H1 (cell line): ENCODE measurements at places on chromosomes 16 and 17.

DNA sequence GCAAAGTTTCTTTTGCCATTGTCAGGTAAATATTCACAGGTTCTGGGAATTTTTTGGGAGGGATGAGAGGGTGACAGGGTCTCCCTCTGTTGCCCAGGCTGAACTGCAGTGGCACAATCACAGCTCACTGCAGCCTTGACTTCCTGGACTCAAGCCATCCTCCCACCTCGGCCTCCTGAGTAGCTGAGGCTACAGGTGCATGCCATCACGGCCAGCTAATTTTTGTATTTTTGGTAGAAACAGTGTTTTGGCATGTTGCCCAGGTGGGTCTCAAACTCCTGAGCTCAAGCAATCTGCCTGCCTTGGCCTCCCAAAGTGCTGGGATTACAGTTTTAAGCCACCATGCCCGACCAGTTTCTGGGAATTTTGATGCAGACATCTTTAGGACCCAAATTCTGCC lies 53.0 kb downstream of the IQCK start:
- no peak for DNase-seq

- DNase-seq: no peak
Measured at GRCh38 chr17:4206962-4207361, 56.8 kb downstream of the ANKFY1 start.

GRCh38 chr17:50288306-50288705 lies 14.0 kb downstream of the TMEM92 start:
- no peak for DNase-seq

GRCh38 chr17:67759355-67760171 lies 41.8 kb downstream of the NOL11 start:
- DNase-seq: no peak

GRCh38 chr16:85316321-85316919 lies 204.1 kb upstream of the CIBAR2 start:
- DNase-seq: peak; percentile 86

DNA sequence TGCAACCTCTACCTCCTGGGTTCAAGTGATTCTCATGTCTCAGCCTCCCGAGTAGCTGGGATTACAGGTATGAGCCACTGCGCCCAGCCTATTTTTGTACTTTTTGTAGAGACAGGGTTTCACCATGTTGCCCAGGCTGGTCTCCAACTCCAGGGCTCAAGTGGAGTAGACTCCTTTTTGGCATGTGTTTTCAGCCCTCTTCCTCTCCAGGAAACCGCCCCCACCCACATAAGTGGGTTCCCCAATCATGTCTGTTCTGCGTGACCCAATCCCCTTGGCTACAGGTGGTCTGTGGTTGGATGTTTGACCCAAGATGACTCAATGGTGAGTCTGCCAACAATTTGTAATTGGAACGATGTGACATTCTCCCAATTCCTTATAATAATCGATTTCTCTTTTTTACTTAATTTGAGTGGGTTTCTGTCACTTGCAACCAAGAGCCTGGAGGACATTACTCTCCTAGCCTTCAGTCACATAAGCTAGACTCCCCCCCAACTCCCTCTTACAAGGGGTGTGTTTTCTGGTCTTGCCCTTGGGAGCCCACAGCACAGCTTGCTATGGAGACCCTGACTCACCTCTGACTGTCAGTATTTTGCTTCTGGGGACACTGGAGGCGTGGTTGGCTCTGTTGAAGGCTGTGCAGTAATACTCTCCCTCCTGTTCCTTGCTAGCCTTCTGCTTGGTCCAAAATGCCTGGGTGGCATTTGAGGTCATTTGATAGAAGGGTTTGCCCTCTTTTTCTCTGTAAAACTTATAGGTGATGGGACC lies 34.9 kb downstream of the PECAM1 start:
- no peak for DNase-seq

DNA sequence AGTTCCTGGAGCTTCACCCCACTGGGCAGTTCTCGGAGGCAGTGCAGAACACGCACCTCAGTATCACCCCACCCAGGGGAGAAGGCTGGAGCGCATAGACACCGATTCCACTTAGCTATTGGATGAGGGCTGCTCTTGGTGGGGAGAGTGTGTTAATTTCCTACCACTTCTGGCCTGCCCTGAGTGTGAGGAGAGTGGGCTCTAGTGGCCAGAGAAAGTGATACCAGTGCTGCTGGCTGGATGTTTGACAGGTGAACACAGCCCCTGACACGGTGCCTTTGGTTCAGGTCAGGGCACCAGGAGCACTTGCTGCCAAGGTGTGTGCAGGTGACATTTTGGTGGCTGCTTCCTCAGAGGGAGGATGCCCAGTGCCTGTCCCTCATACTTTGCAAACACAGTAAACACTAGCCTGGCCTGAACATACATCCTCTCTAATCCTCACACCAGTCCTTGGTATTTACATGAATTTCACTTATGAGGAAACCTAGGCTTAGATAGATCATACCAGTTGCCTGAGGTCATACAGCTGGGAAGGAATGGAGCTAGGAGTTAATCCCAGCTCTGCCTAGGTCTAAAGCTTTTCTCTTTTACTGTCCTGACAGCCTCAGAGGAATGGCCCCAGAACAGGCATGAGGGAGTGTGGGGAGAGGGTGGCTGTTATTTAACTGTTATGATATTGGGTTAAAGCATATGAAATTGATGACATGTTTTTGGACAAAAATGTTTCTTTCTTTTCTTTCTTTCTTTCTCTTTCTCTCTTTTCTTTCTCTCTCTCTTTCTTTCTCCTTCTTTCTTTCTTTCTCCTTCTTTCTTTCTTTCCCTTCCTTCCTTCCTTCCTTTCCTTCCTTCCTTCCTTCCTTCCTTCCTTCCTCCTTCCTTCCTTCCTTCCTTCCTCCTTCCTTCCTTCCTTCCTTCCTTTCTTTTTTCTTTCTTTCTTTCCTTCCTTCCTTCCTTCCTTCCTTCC lies 21.0 kb upstream of the ITGAX start:
- no peak for DNase-seq

DNA sequence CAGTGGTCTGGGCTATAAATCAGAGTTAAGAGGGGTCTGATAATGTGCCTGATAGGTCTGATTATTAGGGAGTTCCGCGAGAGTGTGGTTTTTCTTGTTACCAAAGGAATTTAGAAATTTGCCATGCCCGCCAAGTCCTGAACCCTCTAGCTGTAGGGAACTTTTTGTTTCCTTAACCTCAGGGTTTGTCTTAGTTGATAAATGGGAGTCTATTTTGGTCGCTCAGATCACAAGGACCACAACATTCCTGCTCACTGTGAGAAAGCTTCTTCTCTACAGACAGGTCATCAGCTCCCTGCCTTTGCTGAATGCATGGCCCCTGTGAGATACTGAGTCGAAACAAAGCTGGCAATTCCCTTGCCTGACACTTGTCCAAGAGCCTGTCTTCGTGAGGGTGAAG lies 497.8 kb downstream of the HS3ST4 start:
- DNase-seq: no peak

DNA sequence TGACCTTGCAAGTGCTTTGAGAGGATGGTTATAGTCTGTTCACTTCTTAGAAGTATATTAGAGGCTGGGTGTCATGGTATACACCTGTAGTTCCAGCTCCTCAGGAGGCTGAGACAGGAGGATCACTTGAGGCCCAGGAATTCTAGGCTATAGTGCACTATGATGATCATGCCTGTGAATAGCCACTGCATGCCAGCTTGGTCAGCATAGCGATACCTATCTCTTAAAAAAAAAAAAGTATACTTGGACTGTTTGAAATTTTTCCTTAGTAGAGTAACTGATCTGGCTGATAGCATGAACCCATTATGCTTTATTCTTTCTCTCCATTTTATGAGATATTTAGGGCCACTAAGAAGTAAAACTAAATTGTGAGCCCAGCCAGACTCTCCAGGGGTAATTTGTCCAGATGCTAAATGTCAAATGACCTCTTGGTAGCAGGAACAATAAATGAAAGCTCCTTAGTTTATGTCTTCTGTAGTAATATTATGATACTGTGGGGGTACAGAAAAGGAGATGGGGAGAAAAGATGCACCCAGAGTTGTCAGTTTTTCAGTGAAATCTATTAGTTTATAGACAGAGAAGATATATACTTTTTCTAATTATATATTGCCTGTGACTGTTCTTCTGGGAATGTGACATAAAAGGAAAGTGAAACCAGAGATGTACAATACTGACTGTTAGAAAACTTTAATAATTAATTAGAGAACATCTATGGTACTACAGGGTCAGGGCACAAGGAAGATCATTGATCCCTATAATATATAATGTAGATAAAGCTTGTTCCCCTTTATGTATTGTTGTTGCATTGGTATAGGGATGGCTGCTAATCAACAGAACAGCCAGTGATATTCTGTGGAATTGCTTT lies 335.3 kb upstream of the TBX2 start:
- DNase-seq: no peak

- DNase-seq: no peak
Measured at GRCh38 chr17:27326051-27326450, 32.1 kb downstream of the WSB1 start.

DNA sequence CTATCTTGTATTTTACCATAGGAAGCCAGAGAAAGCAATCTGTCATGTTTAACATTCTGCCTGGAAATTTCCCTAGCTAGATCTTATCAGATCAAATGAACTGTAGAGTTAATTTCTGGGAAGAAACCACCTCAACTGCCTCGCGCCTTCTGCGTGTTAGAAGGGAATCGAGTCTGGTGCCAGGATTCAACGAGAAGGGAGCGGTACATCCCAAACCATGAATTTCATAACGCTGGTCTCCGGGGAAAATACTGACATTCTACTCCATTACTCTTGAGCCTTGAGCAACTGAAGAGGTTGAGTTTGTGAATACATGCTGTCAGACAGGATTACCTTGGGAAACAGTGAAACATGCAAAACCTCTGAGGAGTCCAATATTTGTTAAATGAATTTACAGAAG lies 35.2 kb downstream of the MPHOSPH6 start:
- DNase-seq: no peak

- peak; percentile 52 for DNase-seq
Measured at GRCh38 chr17:31391496-31391949, at the start of gene RAB11FIP4. TSS of gene RAB11FIP4 (plus strand) at chr17:31391675. CDS start at chr17:31391853, 178 bp downstream.

DNA sequence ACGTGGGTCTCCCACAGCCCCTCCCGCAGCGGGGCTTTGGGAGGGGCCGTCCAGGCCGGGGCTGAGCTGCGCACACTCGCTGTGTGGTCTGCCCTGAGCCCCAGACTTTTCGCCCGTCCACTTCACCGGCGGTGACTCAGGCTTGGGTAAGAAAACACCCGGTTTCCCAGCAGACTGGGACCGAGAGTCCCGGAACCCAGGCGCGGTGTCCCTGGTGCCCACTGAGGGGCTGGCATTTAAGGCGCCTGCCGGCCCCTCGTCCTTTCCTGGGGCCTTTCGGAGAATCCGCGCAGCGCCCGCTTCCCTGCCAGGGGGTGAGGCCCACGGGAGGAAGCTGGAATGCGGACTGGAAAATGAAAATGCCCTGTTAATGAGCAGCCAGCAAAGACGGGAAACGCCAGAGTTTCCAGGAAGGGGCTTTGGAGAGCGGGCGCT lies 100.3 kb downstream of the C16orf95 start:
- DNase-seq: no peak

GRCh38 chr16:50614955-50615724 lies 66.0 kb downstream of the SNX20 start:
- no peak for DNase-seq

DNA sequence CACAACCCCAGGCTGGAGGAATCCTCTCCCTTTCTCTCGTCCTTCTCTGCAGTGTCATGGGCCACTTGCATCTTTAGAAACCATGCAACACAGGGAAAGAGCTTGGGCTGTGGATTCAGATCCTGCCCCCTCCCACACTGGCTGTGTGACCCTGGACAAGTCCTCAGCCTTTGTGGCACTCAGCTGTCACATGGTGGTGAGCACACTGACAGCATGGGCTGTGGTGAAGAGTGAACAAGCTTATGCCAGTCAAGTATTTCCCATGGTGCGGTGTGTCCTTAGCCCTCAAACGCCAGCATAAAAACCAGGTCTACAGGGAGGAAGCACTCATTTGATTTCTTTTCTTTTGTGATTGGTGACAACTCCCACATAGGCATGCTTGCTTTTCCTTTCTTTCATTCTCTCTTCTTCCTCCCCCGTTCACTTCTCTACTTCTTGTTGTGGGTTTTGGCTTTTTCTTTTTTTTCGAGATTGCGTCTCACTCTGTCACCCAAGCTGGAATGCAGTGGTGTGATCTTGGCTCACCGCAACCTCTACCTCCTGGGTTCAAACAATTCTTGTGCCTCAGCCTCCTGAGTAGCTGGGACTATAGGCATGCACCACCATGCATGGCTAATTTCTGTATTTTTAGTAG lies 314.2 kb downstream of the CPPED1 start:
- no peak for DNase-seq

DNA sequence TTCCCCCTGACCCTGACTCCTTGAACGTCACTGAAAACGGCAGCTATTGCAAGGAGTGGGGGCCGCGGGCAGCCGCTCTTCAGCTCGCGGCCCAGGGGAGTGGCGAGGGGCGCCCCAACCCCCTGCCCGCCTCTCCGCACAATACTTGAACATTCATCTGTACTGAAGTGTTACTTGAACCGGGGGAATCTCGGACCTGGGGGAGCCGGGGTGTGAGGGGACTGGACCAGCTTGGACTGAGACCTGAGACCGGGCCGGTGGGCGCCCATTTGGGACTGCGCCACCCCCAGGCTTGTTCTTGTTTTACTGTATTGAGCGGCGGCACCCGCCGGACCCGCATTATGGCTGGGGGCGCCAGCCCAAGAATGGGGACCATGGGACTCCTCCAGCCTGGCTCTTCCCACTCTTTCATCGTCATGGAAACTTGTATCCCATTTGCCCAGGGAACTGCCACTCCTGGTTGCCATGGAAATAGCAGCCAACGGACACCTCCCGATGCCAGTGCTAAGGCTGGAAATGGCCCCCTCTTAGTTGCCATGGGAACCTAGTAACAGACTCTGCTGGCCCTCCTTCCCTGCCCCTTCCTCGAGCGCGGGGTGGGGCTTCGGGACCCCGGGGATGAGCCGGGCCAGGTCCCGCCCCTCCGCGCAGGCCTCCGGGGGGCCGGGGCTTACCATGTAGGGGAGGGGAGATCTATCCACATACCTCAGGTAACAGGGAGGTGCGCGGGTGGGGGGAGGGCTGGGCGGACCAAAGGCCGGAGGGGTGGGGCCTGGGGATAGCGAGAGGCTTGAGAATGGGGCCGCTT lies 805 bp upstream of the ORAI3 start:
- peak; percentile 98 for DNase-seq

GRCh38 chr17:7754656-7755055 lies 37.1 kb downstream of the DNAH2 start:
- no peak for DNase-seq

- DNase-seq: peak; percentile 47
Measured at GRCh38 chr17:2929881-2930533, 133.4 kb downstream of the OR1D5 start.

DNA sequence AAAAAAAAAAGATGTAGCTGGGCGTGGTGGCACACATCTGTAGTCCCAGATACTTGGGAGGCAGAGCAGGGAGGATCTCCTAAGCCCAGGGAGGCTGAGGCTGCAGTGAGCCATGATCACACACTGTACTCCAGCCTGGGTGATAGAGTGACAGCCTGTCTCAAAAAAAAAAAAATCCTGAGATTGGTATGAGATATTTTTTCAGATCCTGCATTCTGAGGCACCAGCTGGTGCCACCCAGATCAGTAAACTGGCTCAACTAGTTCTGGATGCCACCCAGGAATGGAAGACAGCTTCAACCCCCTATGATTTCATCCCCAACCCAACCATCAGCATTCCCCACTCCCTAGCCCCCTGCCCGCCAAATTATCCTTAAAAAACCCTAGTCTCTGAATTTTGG lies 7.1 kb upstream of the GJC1 start:
- DNase-seq: no peak
